ENCODE measurements at places on chromosomes 7 and 10.

- DNase-seq = no peak
Observed at GRCh38 chr7:56063500-56063881, 595 bp upstream of the SUMF2 start.

- no peak for DNase-seq
Observed at GRCh38 chr10:74332398-74332797, 181.4 kb downstream of the ADK start.

GRCh38 chr7:4525884-4526283 is 156.2 kb upstream of the FOXK1 start:
- no peak for DNase-seq

- no peak for DNase-seq
Observed at GRCh38 chr7:143511593-143512047, 33.9 kb downstream of the TAS2R41 start.

- no peak for DNase-seq
Observed at GRCh38 chr10:86061278-86062197, 305.1 kb downstream of the GRID1 start.

DNA sequence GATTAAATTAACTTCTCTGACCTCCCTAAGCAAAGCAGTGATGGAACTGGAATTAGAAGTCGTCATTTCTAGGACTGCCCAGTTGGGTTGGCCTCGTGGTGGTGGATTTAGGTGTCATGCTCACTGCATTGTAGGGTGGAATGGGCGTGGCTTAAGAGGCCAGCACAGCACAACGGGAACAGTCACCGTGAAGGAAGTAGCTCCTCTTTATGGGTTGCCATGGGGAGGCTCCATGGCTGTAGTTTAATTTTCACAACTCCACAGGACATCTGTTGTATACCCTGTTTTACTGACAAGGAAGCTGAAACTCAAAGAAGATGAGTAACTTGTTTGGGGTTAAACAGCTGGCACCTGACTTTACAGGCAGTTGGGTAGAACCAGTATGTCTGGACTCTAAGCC is 208.3 kb downstream of the CELF2 start:
- DNase-seq = peak; percentile 72

DNA sequence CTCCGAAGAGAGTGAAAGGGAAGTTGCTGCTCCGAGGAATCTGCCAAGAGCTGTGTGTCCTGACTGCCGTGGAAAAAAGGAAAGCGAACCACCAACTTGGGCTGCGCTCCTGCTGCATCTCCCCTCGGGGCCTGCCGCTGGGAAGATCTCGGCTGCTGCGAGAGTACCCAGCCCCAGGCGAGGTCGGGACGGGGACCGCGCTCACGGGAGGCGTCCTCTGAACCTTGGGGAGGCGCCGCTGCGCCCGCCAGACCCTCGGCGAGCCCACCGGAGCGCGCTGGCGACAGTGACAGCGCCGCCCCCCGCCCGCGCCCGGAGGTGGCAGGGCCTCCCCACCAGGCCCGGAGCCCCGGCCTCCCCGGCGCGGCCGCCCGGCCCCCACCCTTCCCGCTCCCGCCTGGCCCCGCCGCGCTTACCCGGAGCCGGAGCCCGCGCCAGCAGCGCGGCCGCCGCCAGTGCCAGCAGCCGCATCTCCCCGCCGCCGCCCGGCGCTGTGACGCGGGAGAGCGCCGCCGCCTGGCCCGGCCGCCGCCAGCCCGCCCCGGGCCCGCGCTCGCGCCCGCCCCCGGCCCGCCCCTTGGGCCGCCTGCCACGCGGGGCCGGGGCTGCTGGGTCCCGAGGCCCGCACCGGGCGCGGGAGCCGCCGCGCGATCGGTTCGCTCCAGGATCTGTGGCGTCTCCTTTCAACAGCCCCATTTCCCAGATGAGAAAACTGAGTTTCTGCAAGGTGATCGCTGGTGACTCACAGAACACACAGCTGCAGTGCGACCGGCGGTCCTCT is at the start of gene VSTM4:
Gene VSTM4, minus strand, starts transcription at position 508 of the 781 bp plus-strand sequence. Its CDS starts 37 bp downstream, at position 471.
- DNase-seq = peak; percentile 28

DNA sequence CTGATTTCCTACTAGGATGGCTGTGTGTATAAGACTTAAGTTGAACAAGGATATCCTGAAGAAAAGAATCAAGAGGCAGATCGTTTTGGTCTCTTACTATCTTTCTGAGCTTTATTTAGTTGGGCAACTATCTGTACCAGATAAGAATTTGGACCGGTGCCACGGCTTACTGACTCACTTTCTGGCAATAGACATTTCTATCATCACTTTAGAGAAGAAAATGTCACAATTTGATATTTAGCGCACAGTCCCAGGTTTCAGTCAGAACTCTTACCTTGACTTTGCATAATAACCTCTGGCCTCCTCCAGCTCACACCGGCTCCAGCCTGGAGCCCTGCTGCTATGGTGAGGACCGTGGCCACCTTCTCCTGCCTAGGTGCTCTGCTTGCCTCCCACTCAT is 218.2 kb upstream of the MDFIC start:
- no peak for DNase-seq

- no peak for DNase-seq
Observed at GRCh38 chr7:127974446-127975035, 56.7 kb downstream of the LRRC4 start.

GRCh38 chr10:121411004-121411403 is 187.2 kb downstream of the FGFR2 start:
- DNase-seq = no peak

GRCh38 chr7:12458520-12459131 is 55.0 kb upstream of the VWDE start:
- DNase-seq = peak; percentile 74

DNA sequence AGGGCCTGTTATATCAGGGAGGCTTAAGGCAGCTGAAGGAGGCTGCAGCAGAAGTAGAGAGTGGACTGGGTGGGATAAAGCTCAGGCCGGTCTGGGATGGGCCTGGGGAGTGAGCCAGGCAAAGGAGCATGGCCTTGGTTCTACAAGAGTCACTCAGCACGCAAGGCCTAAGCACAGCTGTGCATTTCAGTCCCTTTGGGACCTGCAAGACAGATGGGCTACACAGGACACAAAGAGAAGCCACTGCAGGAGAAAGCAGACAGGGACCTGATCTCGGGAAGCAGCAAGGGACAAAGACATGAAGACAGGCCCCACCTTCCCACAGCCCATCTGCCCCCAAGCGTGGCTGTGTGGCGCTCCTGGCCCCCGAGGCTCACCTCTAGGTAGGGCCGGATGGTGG is 29.4 kb downstream of the RRP12 start:
- DNase-seq = no peak

GRCh38 chr10:102656791-102657371 is 12.6 kb downstream of the TRIM8 start:
- DNase-seq = no peak

GRCh38 chr7:155450970-155451801 is 6.7 kb upstream of the EN2 start:
- no peak for DNase-seq

DNA sequence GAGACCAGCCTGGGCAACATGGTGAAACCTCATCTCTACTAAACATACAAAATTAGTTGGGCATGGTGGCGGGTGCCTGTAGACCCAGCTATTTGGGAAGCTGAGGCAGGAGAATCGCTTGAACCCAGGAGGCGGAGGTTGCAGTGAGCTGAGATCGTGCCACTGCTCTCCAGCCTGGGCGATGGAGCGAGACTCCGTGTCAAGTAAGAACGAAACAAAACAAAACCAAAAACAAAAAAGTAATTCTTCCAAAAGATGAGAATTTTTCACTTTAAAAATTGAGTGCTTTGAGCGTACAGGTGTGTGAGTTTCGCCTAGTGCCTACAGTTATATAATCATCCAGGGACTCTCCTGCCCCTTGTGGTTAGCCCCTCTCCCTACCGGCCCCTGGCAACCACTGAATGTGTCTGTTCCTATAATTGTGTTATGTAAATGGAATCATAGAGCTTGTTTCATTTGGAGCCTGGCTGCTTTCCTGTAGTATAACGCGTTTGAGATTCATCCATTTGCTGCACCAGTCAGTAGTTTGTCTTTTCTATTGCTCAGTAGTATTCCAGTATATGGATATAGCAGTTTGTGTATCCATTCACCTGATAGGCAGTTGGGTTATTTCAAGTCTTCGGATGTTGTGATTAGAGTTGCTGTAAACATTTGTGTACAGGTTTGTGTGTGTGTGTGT is 80.0 kb downstream of the RBM33 start:
- no peak for DNase-seq

DNA sequence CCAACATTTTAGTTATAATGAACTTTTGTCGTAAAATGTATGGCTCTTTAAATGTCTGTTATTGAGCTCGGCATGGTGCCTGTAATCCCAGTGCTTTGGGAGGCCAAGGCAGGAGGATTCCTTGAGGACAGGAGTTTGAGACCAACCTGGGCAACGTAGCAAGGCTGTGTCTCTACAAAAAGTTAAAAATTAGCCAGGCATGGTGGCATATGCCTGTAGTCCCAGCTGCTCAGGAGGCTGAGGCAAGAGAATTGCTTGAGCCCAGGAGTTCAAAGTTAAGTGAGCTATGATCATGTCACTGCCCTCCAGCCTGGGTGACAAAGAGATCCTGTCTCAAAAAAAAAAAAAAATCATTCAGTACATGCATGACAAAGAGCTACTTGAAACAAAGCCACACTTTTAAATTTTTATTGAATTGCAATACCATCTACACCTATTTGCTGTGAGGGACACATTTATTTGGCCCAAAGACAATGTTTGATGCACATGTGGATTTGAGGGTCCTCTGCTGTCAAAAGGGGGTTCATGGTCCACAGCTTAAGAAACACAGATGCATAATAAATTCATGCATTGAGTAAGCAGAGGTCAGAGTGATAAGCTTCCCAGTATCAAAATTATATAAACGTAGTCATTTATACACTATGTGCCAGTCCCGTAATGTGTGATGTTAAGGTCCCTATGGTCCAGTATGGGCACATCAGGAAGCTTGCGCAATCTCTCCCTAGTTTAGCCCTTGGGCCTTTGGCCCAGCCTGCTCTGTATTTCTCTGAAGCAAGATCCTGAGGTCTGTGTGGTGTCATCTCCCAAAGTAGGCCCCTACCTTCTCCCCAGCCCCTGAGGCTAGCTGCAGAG is 4.4 kb upstream of the MALSU1 start:
- DNase-seq = no peak

DNA sequence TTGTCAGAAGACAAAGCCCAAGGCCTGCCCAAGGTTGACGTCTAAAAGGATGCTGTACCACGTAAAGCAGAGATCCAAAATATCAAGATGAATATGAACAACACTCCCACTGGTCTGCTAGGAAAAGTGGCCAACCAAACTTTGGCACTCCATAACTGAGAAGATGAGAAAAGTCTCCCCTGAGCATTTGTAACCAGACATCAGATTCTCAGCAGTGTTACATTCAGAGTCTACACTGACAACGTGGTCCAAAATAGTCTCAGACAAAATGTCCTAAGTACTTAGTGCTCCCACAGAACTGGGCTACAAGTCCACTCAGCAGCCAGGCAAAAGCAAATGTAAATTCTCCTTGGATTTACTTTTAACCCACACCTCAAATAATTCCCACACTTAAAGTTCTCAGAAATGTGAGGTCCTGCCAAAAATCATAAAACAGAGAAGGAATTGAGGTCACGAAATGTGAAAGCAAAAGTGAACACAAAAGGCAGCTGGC is 185.1 kb upstream of the NOBOX start:
- no peak for DNase-seq

GRCh38 chr7:158315881-158316280 is 271.7 kb downstream of the PTPRN2 start:
- no peak for DNase-seq

GRCh38 chr7:77516085-77516484 is 21.0 kb upstream of the PTPN12 start:
- DNase-seq = no peak

Measured in KBM-7 (cell line).